Mammary epithelial cell (primary cell): ENCODE measurements at places on chromosomes 3 and 15.
A peak's percentile ranks its signal among the peaks of the same experiment; 100 is the strongest.

GRCh38 chr15:40097968-40098476 lies 10.7 kb downstream of the BMF start:
- no peak for DNase-seq

- no peak for DNase-seq
These were observed 49.9 kb downstream of the COL6A5 start for GRCh38 chr3:130395331-130395730.

DNA sequence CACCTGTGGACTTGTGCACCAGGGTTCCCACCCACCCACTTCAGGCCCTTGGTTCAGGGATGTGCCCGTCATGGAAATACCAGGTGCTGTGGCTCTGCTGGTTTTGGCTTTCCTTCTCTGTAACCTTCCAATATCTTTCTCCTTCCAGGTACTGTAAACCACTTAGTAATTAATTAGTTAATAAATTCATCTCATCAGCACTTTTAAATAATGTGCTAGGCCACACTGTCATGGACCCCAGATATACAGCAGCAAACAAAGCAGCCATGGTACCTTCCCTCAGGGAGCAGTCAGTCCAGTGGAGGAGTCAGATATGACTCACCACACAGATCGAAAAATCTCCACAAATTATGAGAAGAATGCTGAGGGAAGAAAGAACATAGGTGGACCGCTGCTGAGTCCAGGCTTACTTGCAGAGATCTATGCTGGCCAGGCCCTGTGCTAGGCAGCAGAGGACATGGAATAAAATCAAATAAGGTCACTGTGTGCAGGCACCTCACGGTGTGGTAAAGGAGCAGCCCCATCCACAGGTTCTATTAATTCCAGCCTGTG lies 6.8 kb upstream of the GATA2 start:
- no peak for DNase-seq

- no peak for DNase-seq
These were observed 272.6 kb upstream of the ZPLD1 start for GRCh38 chr3:102162251-102162650.

- no peak for DNase-seq
These were observed 934.6 kb downstream of the TUSC7 start for GRCh38 chr3:117644203-117644602.

DNA sequence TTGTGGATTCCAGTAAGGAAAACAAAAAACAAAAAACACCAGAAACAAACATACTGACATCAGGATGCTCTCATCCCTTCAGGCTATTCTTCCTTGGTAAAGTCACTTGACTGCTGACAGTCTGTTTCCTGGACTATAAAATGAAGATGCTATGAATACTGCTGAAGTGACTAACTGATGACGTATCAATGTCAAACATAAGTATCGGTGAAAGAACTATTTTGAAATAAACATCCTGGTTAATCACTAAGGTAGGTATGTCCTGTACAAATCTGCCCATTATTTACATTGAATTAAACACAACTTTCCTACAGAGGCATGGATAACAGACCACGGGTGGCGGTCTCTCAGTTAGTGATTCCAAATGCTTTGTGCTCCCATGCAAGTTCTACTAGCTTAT lies 45.9 kb downstream of the CHAC1 start:
- peak; percentile 92 for DNase-seq

GRCh38 chr3:128572644-128573105 lies 77.9 kb downstream of the RPN1 start:
- no peak for DNase-seq

DNA sequence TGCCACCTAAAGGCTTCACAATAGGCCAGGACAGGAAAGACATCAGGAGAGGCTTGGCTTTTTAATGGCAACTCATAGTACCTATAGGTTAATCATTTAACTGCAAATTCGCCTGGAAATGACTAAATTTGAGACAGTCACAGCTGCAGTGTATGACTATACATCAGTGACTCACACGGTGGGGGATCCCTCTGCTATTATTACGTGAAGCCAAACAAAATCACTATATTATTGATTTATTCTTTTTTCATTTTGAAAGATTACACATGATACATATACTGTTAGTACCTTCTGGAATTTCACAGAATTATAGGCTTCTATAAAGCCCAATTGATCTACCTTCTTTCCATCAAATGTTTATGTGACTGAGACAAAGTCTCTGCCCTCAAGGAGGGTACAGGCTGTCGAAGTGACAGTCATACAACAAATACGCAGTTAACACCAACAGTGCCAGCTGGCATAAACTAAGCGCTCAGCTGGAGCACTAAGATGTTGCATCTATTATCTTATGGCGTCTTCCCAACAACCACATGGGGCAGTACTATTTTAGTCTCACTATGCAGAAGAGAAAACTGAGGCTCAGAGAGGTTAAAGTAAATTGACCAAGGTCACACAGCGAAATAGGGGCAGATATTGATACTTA lies 82.0 kb upstream of the LMOD3 start:
- DNase-seq = no peak

GRCh38 chr3:9224490-9224889 lies 25.0 kb downstream of the SRGAP3 start:
- DNase-seq = peak; percentile 47

GRCh38 chr3:129034642-129035041 lies 25.9 kb upstream of the GP9 start:
- no peak for DNase-seq

DNA sequence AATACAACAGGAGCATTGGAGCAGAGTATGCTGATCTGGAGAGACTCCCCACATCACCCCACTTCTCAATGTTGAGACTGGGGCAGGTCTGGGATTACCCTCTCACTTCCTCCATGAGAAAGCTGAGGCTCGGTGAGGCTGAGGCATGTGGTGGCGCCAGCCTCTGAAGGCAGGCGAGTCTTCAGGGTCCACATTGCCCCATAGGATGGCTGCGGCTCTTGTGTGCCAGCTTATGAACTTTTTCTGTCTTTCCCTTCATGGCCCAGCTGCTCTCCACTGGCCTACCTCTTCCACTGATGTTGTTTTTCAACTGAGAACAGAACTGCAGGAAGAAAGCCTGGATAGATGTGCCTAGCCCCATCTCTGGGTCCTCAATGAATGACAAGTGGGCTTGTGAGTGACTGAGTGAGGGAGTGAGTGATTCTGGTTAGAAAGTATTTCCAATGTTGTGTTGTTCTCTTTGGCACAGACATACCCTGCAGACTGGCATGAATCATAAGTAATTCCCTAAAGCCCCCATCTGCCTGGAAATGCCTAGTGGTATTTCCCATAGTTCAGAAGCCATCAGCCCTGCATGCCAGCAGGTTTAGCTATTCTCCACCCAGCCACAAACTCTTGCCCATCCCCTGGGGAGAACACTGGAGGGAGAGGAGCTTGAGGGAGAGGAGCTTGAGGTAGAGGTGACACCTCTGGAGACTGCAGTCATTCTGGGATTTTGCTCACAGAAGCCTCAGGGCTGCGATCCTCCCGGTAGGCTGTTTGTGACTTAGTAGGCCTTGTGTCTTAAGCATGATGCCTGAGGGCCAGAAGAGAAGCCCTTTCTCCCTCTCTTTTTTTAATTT lies 56.9 kb downstream of the AMOTL2 start:
- DNase-seq = peak; percentile 82

DNA sequence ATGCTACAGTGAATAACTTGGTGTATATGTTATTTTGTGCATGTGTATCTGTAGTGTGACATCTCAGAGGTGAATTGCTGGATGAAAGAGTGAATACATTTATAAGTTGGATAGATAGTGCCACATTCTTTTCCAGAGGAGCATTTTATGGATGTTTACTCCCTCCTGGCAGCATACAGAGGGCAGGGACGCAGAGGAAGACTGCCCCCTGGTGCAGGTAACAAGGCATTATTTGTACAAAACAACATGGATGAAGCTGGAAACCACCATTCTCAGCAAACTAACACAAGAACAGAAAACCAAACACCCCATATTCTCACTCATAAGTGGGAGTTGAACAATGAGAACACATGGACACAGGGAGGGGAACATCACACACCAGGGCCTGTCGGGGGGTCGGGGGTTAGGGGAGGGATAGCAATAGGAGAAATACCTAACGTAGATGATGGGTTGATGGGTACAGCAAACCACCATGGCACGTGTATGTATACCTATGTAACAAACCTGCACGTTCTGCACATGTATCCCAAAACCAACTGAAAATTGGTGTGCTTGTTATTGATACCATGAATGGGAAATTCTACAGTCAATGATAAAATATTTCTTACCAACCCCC lies 57.9 kb upstream of the CTXND1 start:
- DNase-seq = peak; percentile 6

DNA sequence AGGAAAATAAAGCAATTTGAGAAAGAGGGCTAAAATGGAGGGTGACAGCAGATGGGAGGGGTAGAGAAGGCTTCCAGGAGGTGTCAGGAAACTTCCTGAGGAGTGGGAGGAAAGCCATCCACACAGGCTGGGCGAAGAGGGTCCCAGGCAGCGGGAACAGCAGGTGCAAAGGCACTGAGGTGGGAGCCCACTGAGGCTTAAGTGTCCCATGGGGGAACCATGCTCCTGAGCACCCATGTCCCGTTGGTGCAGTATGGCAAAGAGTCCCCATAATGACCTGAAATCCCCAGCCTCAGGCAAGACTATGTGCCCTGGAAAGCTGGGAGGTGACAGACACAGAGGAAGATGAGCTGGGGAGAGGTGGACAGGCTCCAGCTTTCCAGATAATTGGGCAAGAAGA lies 30.0 kb downstream of the CFAP100 start:
- no peak for DNase-seq

DNA sequence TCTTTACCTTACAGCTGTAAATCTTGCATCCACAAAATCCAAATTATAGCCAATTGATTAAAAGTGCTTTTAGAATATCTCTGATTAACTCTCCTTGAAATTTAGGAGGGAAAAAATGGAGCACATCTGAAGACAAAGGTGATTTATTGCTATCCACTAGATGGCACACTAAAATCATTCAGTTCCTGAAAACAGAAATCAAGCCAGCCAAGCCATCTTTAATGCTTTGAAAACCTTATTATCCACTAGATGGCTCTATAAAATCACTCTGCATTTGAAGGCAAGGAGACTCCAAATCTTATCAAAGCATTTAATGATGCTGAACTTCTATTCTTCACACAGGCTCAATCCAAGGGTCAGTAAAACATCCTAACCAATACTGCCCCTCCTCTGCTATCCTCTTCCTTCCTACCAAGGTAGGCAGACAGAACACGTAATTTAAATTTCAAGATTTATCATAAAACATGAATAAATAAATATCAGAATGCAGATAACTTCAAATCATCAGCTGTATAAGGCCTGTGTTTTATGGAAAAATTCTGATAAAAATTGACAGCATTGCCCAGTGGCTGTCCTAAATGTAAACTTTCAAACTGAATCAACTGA lies 48.4 kb downstream of the GOLIM4 start:
- peak; percentile 73 for DNase-seq

DNA sequence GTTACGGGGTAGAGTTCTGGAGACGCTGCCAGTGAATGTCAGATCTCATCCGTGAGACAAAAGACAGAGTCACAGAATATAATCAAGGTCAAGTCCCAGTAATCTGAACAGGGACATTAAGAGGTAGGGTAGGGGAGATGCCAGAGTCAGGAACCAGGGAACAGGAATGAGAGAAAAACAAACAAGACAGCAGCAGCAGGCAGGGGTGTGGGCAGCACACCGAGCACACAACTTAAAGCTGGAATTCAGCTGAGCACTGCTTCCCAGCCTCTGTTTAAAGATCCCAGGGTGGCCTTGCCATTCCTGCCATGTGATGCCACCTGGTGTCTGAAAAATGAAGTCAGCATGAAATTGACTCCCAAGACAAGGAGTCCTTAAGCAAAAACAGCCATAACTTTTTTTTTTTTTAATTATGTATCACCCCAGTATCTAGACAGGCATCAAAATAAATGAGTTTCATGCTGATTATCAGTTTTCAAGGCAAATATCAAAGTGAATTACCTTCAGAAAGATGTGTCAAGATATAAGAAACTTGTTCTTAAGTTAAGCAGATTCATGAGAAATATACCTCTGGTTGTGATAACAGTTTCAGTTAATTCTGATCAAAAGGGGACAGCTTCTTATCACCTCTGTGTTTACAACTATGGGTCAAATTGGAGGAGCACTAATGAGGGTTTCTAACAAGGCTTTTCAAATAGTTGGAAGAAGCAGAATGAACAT lies 203.7 kb downstream of the SLC9A9 start:
- DNase-seq = peak; percentile 64

DNA sequence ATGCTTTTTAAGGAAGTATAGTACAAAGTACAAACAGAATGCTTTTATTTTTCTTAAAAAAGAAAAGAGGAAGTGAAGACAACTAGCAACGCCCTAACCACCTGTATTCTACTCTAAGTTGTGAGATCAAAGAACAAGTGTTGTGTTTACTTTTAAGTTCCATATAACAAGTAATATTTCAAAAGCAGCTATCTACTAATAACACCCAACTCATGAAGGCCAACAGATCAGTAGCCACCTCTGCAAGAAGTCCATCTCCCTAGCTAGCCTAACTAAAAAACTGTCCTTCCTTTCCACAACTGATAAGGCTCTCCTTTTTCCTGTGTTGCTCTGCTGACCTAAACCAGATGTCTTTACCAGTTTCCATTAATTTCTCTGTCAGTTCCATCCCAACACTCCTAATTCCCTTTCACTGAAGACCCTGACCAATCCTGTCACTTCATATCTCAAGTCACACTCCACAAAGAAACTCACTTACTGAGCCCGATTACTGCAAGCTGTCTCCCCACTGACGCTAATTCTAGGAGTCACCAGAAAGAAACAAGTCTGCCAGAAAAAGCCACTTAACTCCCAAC lies 26.9 kb downstream of the PHC3 start:
- DNase-seq = no peak

DNA sequence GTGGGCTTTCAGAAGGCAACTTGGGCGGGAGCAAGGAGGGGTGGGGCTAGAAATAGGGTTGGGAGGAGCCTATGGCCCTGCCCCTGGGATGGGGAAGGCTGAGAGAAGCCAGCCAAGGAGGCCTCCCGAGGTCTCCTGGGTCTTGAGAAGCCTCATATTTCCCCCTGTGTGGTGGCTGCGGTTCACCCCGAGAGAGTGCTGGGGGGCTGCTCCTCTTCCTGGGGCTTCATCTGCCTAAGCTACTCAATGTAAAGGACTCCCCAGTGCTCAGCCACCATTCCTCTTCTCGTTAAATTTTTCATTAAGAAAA lies 174.3 kb downstream of the SMAD6 start:
- DNase-seq = no peak

DNA sequence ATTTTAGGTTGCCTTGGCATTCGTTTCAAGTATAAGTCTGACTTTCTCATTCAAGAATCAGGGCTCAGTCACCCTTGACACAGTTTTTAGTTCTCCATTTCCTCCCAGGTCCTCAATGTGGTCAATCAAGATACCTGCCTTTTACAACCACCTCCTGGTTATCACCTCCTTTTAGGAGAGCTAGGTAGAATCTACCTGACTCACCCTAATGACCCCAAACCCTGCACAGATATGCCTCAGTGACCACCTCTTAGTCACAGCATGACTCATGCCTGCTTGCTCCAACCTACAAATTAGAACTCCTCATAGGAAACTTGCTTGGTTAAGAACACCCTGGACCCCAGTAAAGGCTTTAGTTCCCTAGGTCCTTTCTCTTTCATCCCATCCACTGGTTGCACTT lies 22.5 kb downstream of the DMXL2 start:
- peak; percentile 88 for DNase-seq
